Mesenteric fat pad (tissue), 1 donor: ENCODE measurements at places on chromosomes 11 and 22.

GRCh38 chr11:90737444-90738050 lies 514.7 kb upstream of the CHORDC1 start:
- DNase-seq = no peak

- no peak for DNase-seq
Observed at GRCh38 chr11:131810541-131810940, 440.1 kb downstream of the NTM start.

DNA sequence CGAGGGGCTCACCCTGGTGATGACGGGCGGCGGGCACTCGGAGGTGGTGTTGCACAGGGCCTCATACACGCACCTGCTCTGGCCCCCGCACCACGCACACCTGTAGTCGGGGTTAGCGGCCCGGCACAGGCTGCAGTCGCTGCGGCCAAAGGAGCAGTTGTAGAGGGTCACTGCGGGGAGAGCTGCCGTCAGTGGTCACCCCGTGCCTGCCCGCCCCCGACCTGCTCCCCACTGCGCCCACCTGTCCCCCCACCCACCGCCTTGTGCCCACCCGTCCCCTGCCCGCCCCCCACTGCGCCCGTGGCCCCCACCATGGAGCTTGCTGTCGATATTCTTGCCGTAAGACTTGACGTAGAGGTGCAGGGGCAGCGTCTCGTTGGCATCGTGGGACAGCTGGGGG lies 13.6 kb upstream of the MAPK11 start:
- no peak for DNase-seq

DNA sequence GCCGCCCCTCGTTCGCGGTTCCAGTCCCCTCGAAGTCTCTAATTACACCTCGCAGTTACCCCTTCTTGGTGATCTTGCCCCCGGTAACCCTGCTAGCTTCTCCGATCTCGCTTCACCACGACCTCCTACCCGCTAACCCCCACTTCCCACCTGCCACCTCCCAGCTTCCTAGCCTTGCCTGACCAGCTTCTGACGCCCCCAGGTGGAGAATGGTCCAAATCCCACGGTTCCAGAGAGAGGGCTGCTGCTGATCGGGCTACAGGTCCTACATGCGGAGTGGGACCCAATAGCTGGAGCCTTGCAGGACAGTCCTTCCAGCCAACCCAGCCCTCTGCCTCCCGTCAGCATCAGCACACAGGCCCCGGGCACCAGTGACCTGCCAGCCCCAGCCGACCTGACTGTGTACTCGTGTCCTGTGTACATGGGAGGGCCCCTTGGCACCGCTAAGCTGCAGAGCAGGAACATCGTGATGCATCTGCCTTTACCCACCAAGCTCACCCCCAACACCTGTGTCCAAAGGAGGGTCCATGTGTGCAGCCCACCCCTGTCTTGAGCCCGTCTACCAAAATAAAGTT lies 31.9 kb downstream of the RRP8 start:
- DNase-seq = no peak

- DNase-seq = no peak
Observed at GRCh38 chr22:46295277-46295971, 1.2 kb upstream of the GTSE1 start.

GRCh38 chr11:2887515-2888195 lies 2.1 kb upstream of the CDKN1C start:
- DNase-seq = no peak

- DNase-seq = peak; percentile 73
Observed at GRCh38 chr11:200224-201003, 6.8 kb downstream of the BET1L start.

DNA sequence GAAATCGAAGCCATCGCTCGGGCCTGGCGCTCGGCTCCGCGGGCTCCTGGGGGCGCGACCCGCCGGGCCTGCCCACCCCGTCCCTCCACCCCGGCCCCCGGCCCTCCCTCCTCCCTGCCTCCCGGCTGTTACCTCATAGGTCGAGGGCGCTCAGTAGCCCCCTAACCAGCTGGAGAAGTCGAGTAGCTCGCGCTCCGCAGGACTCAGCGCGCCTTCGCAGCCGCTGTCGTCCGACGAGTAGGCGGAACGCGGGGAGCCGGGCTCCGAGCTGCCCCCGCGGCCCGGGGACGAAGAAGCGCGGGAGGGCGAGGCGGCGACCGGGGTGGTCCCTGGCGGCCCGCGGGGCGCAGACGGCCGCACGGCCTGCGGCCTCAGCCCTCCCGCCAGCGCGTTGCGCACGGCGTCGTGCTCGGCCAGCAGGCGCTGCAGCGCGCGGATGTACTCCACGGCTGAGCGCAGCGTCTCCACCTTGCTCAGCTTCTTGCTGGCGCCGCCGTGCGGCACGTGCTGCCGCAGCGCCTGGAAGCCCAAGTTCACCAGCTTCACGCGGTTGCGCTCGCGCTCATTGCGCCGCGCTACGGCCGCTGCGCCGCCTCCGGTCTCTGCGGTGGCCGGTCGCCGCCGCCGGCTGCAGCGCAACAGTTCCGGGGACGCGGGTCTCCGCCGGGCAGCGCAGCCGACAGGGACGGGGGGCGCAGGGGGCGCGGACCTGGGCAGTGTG lies 627 bp downstream of the ASCL2 start:
- peak; percentile 89 for DNase-seq
